ENCODE measurements at places on chromosomes 6 and 20. TPM values are rescaled to one million over a fixed set of nuclear protein-coding genes. Genes with fewer than 3 reads are reported as not detected.

DNA sequence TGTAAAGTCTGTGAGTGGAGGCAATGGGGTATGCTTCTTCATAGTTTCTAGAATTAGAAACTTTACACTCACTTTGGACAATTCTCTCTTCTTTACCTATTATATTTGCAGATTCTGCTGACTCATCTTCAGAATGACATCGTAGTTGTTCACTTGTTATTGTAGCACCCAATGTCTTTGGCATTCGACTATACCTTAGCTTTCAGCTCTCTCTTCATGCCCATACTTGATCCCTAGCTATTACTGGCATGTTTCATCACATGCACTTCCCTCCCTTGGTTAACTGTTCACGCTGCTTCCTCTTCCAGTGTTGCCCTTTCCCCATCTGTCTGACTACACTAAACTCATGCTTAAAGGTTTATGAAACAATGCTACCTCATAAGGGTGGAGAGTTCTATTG lies 298.1 kb upstream of the TCF21 start:
- DNase-seq = no peak

GRCh38 chr20:50471231-50471630 lies 39.0 kb upstream of the PTPN1 start:
- DNase-seq = no peak

- no peak for DNase-seq
Observed at GRCh38 chr6:164347455-164347854, 932.9 kb downstream of the QKI start.

DNA sequence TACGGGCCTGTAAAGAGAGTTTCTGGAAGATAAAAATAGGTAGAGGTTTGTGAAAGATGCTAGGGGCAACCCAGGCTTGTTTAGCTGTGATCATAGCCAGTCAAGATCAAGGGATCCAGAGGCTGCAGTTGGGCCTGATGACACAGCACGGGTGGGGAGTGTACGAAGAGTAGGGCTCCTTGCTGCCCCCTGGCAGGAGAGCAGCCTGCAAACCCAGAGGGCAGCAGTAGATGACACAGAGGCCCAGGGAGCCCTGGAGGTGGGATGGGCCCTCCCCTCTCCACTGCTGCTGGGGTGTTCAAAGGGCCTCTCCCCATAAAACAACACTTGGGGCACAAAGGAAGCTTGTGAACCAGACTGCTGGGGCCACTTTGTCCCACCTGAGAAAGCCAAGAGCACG lies 47.2 kb downstream of the VEGFA start:
- no peak for DNase-seq

DNA sequence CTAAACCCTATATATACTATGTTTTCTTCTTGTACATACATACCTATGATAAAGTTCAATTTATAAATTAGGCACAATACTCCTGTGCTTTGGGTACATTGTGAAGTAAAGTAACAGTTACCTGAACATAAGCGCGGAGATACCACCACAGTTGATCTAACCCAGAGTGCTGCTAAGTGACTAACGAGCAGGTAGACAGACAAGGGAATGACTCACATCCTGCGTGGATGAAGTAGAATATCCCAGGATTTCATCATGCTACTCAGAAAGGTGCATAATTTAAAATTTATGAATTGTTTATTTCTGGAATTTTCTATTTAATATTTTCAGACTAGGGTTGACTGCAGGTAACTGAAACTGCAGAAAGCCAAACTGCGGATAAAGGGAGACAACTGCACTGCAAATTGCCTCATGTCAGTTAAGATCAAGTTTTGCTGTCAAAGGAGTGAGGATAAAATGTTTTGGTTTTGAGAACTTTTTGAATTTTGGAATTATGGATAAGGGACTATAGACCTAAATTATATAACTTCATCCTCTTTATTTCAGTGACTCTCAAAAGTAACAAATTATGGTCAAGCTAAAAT lies 14.4 kb downstream of the MKKS start:
- no peak for DNase-seq

The KHDC1L gene
- total RNA-seq = not detected

The MEP1A gene
- total RNA-seq = not detected

All from vagina (tissue), 2 donors.